ENCODE measurements at places on chromosomes 1 and 21. TPM values are rescaled to one million over a fixed set of nuclear protein-coding genes. Genes with fewer than 3 reads are reported as not detected.

Gene LDLRAD1
- total RNA-seq, result not detected

DNA sequence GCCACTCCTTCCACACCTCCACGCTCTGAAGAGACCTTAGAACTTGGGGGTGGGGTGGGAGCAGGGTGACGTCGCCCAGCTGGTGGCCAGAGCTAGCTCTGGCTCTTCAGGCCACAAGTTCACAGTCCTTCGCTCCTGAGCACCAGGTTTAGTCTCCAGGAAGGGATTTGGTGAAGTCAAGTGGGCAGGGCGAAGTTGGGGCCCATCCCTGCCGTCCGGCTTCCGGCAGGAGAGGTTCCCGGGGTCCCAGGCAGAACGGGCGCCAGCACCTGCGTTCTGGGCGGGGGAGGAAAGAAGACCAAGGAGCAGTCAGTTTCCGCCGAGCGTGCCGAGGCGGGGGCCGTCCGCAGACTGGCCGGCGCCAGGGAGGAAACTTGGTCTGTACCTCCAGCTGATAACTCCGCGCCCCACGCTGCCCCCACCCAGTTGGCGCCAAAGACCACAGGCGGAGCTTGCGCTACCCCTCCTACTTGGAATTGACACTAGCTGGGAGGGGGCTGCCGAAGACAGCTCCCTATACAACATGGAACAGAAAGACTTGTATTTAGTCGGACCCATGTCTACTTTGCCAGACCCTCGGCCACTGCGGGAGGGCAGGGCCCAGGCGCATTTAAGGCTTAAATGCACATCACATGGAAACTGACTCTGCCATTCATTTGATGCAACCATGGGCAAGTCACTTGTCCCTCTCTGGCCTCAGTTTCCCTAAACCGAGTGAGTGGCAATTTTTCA lies 995 bp downstream of the ID3 start:
- DNase-seq, result peak; percentile 85

DNA sequence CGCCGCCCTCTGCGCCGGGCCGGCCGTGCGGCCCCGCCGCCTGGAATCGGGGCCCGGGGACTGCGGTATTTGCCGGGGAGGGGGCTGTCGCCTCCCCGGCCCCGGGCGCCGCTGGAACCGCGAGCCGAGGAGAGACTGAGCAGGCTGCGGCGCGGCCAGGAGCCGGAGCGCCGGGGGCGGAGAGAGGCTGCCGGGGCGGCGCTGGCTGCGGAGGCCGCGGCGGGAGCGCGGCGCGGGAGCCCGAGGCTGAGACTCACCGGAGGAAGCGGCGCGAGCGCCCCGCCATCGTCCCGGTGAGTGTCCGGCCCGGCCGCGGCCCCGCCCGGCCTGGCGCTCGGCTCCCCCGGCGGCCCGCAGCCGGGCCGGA lies 746 bp downstream of the DYRK1A start:
- DNase-seq, result no peak

GRCh38 chr1:55334160-55334559 lies 119.0 kb upstream of the USP24 start:
- DNase-seq, result no peak
